Testis (tissue), 5 donors: ENCODE measurements at places on chromosomes 7 and 10.

DNA sequence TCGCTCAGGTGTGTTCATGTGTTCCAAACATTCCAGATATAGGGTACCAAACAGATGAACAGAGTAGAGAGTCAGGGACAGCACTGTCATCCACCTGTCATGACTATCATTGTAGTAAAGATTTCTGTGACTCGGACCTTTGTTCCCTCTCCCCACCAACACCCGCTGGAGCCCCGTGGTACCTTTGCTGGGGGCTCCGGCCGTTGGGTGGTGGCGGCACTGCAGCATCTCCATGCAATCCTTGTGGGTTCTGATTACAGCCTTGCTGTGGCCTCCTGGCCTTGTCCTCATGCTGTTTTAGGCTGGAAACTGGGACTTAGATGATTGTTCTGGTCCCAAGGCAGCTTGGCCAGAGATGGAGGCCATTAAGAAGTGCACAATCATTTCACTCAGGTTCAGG, 247.3 kb downstream of the SKAP2 start:
- no peak for DNase-seq

DNA sequence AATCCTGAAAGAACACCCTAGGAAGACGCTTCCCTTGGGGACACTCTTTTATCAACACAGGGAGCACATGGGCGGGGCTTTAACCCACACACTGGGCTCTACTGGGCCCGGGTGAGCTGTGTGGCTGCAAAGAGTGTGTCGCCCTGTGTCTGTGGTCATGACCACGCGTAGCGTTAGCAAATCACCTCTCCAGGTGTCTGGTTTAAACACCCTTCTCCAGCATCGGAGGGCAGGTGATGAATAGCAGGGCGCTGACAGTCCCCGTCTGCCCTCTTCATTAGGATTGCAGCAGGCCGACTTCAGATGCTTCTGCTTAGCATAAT, 127.7 kb downstream of the ADARB2 start:
- DNase-seq = no peak

- no peak for DNase-seq
Measured at GRCh38 chr10:69242040-69242851, 22.1 kb downstream of the HKDC1 start.

GRCh38 chr7:151019130-151019447, 5.2 kb downstream of the ATG9B start:
- DNase-seq = no peak

DNA sequence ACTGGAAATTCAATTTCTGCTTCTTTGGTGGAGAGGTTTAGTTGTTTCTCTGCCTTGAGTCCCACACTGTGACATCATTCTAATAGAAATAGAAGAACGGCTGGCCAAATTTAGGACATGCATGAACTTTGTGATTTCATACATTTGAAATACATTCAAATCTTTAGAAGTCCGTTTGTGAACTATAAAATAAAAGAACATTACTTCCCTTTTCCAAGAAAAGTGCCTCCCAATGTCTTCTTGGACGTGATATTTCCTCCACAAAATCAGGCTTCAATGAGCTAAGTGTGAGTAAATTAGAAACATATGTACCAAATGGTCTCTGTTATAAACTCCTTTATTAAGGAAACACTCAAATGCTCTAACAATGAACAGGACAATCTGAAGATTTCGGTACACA, 314.5 kb upstream of the AKR1E2 start:
- no peak for DNase-seq

DNA sequence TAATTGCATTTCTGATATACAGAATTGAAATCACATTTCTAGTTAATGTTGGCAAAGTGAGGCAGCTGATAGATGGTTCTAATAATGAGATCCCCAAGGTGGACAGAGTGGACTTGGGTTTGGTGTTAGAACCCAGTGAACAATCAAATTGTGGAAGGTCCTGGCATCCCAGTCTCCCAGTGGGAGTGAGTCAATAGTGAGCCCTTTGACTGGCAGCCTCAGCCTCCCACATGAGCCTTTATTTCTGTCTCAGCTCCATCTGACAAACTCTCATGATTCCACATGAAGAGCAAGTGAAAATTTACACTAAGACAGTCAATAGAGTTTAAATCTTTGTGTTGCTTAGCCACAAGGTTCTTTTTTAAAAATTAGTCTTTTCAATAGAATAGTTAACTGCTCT, 56.7 kb upstream of the MYO3A start:
- no peak for DNase-seq
